ENCODE measurements at places on chromosomes 16 and 17.

DNA sequence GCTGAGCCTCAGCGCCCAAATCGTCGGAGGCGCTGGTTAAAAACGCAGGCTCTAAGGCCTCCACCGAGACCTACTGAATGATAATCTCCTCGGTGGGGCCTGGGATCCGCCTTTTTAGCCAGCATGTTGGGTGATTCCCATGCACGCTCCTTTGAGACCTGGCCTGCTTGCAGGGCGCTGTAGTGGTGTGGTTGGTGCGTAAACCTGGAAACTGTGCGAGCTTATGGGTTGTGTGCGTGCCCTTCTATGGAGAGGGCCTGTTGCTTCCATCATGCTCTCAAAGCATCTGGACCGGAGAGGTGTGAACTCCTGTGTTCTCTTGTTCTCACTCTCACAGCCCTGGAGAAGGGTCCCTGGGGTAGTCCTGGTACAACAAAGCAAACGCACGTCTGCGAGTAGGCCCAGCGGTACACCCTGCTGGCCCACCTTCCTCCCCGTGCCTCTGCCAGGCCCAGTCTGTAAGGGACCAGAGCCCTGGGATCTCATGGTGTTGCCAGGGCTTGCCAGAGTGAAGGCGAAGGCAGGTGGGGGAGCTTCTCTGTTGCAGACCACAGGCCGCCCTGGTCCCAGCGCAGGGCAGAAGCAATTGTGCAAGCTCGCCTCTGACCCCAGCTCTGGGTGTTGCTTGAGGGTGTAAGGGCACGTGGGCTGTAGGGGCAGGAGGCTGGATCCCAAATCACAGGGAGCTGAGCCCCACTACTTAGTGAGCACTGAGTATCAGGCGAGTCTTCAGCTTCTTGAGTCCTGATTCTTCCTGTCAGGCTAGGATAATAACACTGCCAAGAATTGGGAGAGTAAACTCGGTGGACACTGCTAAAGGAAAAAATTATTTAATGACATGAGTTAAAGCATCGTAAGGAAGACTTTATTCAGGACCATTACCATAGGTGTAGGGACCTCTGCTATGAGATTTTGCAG is 879 bp upstream of the LRRC75A start:
- no peak for DNase-seq

DNA sequence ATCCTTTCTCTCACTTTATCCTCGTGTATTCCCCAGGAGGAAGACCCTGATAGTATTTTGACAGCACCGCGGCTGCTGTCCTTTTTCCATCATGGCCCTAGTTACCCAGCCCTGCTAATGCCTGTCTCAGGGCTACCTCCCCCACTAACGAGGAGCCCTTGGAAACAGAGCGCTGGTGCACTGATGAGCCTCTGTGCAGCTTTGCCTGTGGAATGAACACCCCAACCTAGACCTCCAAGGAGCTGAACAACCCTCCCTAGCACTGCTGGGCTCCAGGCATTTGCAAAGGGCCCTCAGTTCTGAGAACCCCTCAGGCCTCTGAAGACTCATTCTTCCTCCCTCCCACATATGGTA is 23.3 kb upstream of the CCL1 start:
- DNase-seq: no peak

DNA sequence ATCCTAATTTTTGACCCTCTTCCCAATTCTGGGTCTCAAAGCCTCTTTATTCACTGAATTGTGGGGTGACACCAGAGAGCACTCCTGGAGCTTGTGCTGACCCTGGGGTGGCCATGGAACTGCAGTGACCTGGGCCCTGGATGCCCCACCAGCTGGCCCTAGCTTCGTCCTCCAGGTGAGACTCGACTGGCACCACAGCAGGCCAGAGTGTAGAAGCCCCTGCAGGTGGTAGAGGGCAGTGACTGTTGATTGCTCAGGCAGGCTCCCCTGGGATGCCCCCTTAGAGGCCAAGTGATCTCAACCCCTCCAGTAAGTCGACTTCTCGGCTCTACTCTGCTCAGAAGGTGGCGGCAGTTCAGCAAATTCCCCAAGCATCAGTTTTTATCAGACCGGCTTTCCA is 6.4 kb downstream of the FA2H start:
- no peak for DNase-seq

DNA sequence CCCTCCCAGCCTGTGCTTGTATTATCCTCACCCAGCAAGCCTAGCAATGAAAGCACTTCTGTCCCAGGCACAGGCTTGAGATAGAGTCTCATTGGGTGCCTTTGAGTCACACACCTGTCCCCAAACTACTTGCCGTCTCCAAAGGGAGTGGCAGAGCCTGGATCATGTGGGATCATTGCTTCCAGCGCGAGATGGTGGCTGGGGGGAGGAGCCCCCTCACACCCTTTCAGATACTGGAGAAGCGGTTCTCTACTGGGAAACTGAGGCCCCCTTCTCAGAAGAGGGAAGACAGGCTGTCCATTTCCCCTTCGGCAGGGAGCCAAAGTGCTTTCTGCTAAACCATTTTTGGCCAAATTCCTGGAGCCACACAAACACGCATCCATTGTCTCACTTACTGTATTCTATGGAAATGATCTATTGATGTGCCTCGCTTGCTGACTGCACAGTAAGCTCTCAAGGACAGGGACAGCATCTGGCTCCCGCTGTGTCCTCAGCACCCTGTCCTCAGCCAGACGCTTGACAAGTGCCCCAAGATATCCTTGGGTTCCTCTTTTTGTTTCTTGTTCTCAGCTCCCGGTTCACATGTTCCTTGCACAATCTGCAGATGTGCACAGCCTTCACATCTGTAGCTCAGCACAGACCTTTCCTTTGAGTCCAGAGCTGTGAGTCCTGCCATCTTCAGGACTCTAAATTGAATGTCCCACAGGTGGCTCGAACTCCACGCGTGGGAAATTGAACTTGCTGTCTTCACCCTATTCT is 26.0 kb upstream of the DLX3 start:
- no peak for DNase-seq

GRCh38 chr17:35094902-35095301 is 24.8 kb downstream of the RAD51D start:
- no peak for DNase-seq

DNA sequence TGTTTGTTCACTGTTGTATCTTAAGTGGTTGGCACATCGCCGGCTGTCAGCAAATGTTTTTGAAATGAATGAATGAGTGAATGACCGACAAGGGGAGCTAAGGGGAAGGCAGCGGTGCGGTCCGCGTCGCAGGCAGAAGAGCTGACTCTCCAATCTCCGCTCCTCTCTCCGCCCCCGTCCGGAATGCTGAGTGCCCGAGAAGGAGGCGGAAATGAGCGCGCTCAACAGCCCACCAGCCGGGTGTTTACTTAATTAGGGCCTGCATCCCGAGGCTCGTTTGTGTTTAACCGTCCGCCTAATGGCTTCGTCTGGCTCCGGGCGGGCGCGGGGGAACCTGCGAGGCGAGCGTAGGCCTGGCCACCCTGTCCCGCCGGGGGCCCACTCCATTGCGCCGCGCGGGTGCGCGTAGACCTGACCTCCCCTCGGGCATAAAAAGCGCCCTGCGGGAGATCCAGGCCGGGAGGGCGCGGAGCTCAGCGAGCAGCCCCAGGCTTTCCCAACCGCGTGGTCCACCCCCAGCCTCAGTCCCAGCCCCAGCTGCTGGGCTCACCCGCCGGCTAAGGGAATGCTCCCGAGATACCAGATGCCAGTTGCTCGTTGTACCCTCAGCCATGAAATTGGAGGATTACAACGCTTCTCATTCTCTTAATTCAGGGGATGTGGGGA is 2.5 kb upstream of the CDH3 start:
- peak; percentile 10 for DNase-seq

DNA sequence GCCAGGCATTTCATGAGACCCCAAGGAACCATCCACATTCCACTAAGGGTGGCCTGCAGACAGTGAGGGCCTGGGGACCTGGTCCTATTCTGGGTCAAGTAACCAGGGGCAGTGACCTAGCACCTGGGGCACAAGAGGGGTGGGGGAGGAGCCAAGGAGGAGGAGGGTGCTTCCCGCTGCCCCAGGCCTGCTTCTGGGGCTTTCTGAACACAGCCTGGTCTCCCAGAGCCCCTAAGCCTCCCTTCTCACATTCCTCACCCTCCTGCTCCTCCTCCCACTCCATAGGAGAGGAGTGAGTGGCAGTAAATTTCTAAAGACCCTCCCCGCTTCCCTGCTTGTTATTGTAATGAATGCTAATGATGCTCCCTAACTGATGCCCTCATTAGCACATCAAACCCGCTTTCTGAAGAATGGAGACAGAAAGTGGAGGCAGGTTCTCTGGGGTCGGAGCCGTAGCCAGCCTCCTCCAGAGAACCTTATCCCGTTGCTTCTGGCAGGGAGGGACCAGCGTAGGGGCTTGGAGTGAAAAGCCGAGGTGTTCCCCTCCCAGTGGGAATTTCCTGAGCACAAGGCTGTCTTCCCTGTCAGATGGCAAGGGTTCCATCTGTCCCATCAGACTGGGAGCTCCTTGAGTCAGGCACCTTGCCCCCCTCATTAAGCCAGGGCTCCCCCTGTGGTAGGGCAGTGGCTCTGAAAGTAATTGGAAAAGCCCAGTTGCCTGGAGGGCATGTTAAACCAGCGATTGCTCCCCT is 3.7 kb upstream of the SRCIN1 start:
- DNase-seq: no peak

DNA sequence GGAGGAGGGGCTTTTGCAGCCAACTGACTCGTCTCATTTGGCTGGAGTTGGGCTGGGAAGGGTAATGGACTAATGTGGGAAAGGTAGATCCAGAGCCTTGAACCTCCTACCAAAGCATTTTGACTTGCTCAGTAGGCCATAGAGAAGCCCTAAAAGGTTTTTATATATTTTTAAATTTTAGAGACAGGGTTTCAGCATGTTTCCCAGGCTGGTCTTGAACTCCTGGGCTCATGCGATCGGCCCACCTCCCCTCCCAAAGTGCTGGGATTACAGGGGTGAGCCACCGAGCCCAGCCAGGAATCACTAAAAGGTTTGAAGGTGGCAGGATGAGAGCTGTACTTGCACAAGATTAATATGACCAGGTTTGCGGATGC is 2.0 kb upstream of the PITPNC1 start:
- no peak for DNase-seq

DNA sequence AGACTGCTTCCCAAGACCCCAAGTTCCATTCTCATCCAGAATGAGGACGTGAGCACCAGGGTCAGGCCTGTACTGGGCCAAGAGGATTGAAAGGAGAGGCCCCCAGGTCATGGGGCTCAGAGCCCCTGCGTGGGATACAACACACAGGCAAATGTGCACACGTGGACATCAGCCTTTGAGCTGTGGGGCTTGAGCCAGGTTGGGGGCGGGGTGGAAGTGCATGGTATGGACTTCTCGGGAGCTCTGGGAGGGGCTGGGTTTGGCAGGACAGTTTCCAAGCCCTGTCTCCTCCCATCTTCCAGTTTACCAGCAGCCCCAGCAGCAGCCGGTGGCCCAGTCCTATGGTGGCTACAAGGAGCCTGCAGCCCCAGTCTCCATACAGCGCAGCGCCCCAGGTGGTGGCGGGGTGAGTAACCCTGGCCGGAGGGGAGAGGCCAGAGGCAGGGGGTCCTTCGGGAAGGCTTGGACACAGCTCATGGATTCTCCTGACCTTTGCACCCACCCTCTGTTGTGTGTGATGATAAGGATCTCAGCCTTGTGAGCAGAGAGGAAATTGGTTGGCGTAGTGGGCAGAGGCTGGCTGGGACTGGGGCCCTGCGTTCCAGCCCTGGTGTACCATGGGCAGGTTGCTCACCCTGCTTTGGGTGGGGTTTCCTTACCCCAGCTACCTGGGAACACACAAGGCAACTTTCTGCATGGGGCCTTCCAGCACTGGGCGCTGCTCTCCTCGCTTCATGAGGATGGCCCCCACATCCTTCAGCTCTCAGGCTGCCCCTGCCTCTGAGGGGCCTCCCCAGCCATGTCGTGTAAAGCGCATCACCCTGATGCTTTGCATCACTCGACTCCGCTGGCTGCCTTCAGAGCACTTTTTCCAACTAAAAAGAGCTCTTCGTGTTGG is 10.4 kb upstream of the LASP1NB start:
- DNase-seq: no peak

DNA sequence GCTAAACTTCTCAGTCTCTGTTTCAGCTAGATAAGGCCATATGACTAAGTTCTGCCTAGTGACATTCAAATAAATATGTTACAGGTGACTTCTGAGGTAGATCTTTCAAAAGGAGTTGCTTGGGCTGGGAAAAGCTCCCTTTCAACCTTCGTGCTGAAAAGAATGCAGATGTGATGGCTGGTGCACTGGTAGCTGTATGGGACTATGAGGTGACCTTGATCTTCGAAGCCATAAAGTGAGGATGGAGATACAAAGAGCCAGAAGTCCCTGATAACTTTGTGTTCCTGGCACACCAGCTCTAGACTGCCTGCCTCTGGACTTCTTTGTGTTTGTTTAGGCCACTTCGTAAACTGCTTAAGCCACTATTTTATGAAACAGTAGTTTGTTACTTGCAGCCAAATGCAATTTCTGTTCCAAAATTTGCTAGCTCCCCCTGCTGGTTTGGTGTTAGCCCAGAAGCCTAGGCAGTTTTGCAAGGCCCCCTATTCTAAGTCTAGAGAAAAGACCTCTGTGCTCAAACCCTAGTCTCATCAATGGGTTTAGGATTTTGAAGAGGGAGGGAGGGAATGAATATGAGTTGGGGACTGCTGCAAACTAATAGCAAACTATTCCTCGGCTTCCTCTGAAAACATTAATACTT is 23.3 kb upstream of the ERCC4 start:
- DNase-seq: no peak

- no peak for DNase-seq
Observed at GRCh38 chr17:74181341-74181740, 22.1 kb upstream of the RPL38 start.

- DNase-seq: no peak
Observed at GRCh38 chr16:19980632-19981265, 92.9 kb downstream of the GPR139 start.

DNA sequence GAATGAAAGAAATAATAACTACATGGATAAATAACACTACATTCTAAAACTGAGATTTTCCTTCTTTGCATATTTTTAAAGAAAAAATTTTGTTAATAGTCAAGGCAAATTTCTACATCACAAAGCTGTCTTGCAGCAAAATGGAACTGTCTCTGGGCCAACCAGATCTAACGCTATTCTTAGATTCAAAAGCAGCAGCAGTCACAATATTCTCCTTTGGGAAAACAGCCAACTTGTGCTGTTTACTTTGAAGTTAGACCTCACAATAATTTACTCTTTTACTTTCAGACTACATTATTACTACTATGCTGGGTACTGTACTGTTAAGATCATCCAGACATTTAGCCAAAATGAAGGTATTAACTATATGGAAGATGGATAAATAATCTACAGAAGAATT is 189.1 kb downstream of the CEP112 start:
- DNase-seq: no peak

DNA sequence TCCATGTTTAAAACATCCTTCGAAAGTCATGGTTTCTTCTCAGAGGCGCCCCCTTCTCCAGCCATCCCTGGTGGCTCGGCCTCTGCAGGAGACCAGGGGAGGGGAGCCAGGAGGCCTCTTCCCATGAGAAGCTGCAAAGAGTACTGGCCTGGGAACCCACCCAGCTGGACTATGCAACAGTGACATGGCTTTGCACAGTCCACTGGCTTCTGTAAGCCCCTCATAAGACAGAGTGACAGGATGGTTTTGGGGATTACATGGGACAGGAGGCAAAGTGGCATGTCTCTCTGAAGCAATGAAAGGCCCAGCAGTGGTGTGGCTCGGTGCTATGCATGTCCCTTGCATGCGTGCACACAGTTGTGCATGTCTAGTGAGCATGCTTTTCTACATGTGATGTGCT is 99.5 kb downstream of the C16orf78 start:
- DNase-seq: no peak

Measured in DMS 273 treated with DMSO at 0.1 percent for 48 hours (cell line).